GM23338 (cell line): ENCODE measurements at places on chromosomes 13 and 19.

DNA sequence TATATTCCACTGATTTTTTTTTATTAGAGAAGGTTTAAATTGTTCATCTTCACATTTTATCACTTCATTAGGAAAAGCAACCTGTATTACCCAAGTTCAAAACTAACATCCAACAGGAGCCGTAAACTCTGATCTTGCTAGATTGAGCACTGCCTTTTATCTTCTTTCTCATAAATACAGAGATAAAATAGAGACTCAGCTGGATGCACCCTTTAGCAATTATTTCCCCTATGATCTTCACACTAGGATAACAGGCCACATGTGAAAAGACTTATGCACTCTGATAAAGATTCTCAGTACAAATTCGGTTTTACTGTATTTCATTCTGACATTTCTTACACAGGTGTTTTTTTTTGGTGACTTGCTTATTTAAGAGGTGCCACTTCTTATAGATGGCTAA is 2438.2 kb upstream of the PCDH20 start:
- H3K27ac ChIP-seq: no peak overlapping the region
- no peak overlapping the region for H3K4me3 ChIP-seq
- no peak for DNase-seq
- no peaks in the 10 kb centered on the region for H3K36me3 ChIP-seq

DNA sequence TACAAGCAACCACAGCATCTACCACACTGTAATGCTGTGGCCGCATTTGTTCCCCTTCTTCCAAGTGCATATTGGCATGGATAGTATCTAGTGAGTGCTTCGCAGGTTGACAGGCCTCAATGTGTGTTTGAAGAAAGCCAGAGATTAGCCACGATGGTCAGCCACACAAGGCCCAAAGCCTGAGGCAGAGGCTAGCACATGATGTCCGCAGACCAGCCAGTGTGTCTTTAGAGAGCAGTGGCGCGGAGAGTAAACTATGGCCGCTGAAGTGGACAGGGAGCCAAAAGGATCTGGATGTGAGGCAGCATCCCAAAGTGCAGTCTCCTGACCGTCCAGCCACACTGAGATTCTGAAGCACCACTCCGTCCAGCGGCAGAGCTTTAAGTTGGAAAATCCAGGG is 36.0 kb downstream of the BRD4 start:
- no peak for DNase-seq
- no peaks in the 10 kb centered on the region for H3K27me3 ChIP-seq
- no peaks in the 10 kb centered on the region for H3K36me3 ChIP-seq
- H3K27ac ChIP-seq: peak overlapping the region; percentile 86; the same call in 1 of the 2 replicates
- no peak overlapping the region for H3K4me3 ChIP-seq
- H3K4me1 ChIP-seq: peaks cover 69% of the 10 kb centered on the region

DNA sequence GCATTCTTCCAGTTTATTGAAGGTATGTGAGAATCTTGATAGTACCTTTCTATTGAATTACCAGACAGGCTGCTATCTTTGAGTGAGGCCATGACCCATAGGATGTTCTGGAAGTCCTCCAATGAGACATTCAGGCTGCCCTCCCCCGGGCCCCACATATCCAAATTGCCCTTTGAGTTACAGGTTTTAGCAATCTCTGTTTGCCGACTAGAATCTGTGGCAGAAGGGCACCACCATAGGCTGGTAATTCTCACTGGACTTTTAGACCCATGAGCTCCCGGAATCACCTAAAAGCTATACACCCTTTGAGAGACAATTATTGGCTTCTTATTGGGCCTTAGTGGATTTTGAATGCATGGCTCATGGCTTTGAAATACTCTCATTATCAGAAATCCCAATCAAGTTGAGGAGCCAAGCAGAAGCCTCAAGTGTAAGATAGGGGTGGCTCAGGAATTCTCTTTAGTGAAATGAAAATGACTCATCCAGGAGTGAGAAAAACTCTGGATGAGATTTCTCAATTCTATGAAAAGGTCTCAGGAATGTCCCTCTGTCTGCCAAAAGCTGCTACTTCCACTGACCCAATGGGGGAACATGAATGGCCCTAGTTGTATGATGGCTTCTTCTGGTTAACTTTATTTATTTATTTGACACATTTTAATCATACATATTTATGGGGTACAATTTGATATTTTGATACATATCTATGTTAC is 172.1 kb upstream of the CSNK1A1L start:
- H3K4me1 ChIP-seq: no peaks in the 10 kb centered on the region
- no peak for DNase-seq
- H3K27ac ChIP-seq: no peak overlapping the region
- no peak overlapping the region for H3K4me3 ChIP-seq

DNA sequence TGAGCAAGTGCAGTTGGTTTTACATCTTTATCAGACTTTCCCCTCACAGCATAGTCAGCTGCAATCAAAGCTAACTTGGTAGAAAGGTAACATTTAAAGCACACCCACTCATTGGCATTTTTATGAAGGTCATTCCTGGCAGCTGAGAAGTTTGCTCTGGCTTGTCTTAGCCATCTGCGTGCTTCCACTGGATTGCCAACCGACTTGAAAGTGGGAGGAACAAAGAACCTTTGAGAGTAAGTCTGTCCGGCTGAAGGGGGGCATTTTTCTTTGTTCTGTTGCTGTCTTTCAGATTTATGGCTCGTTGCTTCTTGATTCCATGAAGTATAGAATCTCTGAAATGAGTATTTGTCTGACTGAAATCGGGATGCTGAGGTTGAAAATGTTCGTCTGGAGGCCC is 103.1 kb downstream of the SACS start:
- H3K27me3 ChIP-seq: no peaks in the 10 kb centered on the region
- H3K4me3 ChIP-seq: no peak overlapping the region
- H3K27ac ChIP-seq: no peak overlapping the region
- H3K36me3 ChIP-seq: 0 out of 2 replicates have a peak, but pooled peaks cover 5% of the 10 kb centered on the region
- H3K4me1 ChIP-seq: no peaks in the 10 kb centered on the region

DNA sequence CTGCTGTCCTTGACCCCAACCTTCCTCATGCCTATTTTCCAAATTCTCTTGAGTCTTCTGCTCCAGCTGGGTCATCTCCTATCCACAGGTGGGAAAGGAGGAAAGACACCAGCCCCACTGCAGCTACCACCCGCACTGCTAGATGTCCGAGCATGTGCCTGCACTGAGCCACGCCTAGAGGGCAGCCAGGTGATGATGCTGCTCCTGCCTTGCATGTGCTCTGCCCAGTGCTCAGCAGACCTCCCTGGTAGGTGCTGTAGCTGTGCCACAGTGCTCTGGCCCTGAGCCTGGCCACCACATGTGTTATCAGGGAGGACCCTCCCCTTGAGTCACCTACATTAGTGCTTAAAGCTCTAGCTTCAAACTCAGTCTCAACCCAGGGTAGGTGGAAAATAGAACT is 6.9 kb upstream of the CYSLTR2 start:
- H3K4me3 ChIP-seq: no peak overlapping the region
- no peak overlapping the region for H3K27ac ChIP-seq
- no peaks in the 10 kb centered on the region for H3K27me3 ChIP-seq

GRCh38 chr19:17871878-17872250 is at the start of gene SLC5A5:
TSS of gene SLC5A5 (plus strand) at chr19:17871945. CDS start at chr19:17872320, 375 bp downstream.
- peaks cover 41% of the 10 kb centered on the region for H3K27me3 ChIP-seq
- H3K4me1 ChIP-seq: peaks cover 12% of the 10 kb centered on the region; the same call in 1 of the 2 replicates
- DNase-seq: peak; percentile 42
- H3K4me3 ChIP-seq: 0 out of 2 replicates have a peak within 1 kb of the TSS, but pooled peaks have one; percentile 30
- no peak within 1 kb of the TSS for H3K27ac ChIP-seq

DNA sequence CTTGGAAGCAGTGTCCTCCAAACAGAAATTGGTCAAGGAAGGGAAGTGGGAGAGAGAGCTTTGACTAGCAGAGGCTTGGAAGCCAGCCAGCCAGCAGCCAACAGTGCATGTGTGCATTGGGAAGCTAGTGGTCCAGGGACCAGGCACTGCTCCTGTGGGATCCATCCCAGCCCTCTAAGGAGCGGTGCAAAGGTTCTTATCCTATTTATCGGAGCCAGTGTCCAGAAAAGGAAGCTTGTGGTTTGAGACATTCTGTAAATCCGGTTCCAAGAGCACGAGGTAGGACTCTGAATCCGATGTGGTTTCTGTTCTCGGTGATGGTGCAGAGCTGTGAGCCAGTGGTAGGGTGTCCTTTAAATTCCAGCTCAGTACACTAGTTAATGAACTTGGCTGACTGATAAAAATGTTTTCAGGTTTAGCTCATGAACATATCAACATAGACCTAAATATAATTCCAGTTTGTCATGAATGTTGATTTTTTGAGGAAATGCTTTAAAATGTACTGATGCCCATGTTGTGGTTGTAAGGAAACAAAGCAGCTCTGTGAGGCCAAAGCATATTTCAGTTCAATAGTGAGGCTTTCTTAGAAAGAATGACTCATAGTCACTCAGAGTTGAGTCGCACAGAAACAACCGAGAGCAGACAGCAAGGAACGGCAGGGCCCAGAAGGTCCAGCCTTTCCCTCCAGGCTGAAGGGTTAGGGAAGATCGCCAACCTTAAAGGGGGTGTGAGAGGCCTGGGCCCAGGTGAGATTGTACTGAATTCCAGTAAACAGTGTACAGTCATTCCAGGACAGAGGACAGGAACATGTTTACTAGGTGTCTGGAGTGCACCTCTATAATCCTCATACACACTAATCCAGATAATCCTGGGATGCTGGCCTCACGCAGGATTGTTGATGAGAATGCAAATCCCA is 21.5 kb upstream of the GARRE1 start:
- H3K4me3 ChIP-seq: no peak overlapping the region
- H3K27me3 ChIP-seq: no peaks in the 10 kb centered on the region
- H3K36me3 ChIP-seq: peaks cover 16% of the 10 kb centered on the region

DNA sequence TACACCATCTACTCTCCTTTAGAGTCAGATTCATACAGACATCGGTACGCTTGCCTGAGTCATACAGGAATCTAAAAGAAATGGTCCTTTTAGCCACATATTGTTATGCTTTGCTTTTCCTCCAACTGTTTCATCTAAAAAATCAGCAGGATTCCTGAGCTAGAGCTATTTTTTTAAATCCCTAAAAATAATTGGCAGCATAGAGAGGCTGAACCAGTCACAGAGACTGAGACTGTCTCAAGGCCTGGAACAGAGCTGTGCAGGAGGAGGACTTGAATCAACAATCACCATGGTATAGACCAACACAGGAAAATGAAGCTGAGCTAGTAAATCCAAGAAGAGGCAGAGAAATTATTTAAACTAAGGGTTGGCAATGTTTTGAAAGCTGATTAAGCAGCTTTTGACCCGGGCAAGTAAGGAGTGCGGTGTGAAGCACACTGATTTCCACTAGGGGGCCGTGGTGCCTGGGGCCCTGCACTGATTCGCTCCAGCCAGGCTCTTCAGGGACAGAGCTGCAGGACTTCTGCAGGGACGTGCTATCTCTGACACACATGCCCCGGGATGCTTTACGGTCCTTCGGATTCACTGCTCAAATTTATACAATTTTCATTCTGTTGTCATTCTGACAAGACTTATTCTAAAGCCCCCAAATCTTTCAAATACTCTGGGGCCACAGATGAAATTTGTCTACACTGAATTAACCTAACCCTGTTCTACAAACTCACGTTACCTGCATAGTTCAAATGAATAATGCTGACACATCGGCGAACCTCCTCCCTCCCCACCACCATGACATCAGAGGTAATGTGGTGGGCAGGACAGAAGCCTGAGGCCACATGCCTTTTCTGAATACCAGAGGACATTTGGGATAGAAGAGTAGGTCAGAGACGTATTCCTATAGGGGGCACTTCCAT is 87.6 kb upstream of the SLC15A1 start:
- H3K4me3 ChIP-seq: no peak overlapping the region
- peak; percentile 90 for DNase-seq
- no peaks in the 10 kb centered on the region for H3K36me3 ChIP-seq
- no peaks in the 10 kb centered on the region for H3K27me3 ChIP-seq
- H3K4me1 ChIP-seq: peaks cover 4% of the 10 kb centered on the region; the same call in 1 of the 2 replicates

- H3K36me3 ChIP-seq: no peaks in the 10 kb centered on the region
- no peaks in the 10 kb centered on the region for H3K27me3 ChIP-seq
- no peak overlapping the region for H3K27ac ChIP-seq
- no peaks in the 10 kb centered on the region for H3K4me1 ChIP-seq
- no peak for DNase-seq
- H3K4me3 ChIP-seq: no peak overlapping the region
Measured at GRCh38 chr13:43749503-43749902, 37.3 kb downstream of the ENOX1 start.

DNA sequence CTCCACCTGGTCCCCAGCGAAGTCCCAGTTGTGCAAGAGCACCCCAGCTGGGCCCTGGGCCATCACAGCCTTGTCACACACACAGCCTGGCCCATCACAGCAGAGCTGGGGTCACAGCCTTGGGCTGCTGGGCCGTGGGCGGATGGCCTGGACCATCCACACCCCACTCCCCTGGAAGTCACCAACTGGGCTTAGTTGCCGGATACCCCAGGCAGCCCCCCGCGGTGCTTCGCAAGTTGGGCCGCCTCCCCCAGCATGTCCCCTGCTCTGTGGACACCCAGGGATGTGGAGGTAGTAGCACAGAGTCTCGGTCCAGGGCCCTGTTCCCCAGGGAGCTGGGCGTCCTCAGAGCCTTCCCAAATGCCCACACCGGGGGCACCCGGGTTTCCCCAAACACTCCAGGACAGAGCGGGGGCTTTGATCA is 4.5 kb upstream of the ZNF554 start:
- H3K27ac ChIP-seq: no peak overlapping the region
- no peak overlapping the region for H3K4me3 ChIP-seq
- no peak for DNase-seq
- H3K4me1 ChIP-seq: no peaks in the 10 kb centered on the region
- no peaks in the 10 kb centered on the region for H3K27me3 ChIP-seq
- H3K36me3 ChIP-seq: no peaks in the 10 kb centered on the region; the same call in 1 of the 2 replicates

DNA sequence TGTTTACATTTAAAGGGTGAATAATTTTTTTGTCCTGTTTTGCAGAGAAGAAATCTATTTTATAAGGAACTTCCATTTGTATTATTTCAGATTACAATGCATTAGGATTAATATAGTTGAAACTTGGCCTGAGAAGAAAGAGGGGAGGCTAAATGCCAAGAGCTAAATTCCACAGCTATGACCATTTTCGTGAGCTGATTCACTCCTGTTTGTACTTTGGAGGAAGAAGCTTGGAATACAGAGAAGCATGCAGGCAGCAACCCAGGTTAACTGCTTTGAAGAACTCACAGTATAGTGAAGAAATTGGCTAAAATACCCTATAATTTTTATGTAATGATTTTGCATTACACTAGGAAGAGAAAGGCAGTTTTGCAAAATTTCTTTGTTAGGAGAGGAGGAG is 309.4 kb upstream of the KLF12 start:
- no peak overlapping the region for H3K27ac ChIP-seq
- no peaks in the 10 kb centered on the region for H3K4me1 ChIP-seq
- H3K4me3 ChIP-seq: no peak overlapping the region
- no peaks in the 10 kb centered on the region for H3K36me3 ChIP-seq
- H3K27me3 ChIP-seq: no peaks in the 10 kb centered on the region

- H3K27ac ChIP-seq: no peak overlapping the region; the same call in 1 of the 2 replicates
- DNase-seq: no peak
- peaks cover 10% of the 10 kb centered on the region for H3K4me1 ChIP-seq
- H3K27me3 ChIP-seq: no peaks in the 10 kb centered on the region
Measured at GRCh38 chr19:1646659-1647453, 5.6 kb downstream of the TCF3 start.

- H3K27me3 ChIP-seq: no peaks in the 10 kb centered on the region
- DNase-seq: no peak
- no peaks in the 10 kb centered on the region for H3K4me1 ChIP-seq
- no peak overlapping the region for H3K27ac ChIP-seq
- H3K4me3 ChIP-seq: no peak overlapping the region
- peaks cover 5% of the 10 kb centered on the region; the same call in 1 of the 2 replicates for H3K36me3 ChIP-seq
Measured at GRCh38 chr19:13138916-13139198, 11.3 kb downstream of the STX10 start.
